ENCODE measurements at places on chromosomes 16 and 17.
A peak's percentile ranks its signal among the peaks of the same experiment; 100 is the strongest.

GRCh38 chr16:71499775-71500364 lies 10.7 kb upstream of the ZNF19 start:
- DNase-seq = peak; percentile 79

DNA sequence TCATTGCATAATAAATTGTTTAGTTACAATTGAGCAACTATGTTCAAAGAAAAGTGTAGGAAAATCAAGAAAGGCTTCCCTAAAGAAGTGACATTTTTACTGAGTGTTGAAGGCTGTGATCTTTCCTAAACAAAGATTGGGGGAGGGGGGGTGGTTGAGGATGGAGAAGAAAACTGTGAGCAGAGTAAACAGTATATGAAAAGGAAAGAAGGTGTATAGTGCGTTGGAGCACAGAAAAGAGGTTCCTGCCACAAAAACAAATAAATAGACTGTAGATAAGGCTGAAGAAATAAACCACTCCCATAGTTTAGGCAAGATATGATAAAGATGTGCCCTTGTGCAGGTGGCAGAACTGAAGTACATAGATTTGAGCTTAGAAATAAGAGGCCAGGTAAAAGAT lies 8.5 kb downstream of the ABCA10 start:
- no peak for DNase-seq

DNA sequence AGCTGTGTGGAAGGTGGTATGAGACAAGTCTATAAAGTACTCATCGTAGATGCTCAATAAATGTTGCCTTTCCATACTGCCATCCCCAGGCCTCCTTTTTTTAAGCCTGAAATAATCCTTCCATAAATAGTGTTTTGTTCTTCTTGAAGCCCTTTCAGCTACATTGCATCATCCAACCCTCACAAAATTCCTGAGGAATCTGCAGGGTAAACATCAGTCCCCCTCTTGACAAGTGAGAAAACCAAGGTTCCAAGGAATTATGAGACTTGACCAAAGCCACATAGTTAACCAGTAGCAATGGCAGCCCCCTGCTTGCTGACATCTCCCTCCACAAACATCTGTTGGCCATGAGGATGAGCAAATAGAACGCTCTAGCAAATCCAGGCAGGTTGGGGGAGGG lies 89.7 kb upstream of the CCL1 start:
- DNase-seq = no peak

GRCh38 chr16:1708083-1708767 lies 2.2 kb downstream of the MAPK8IP3 start:
- DNase-seq = no peak

- no peak for DNase-seq
Observed at GRCh38 chr17:55037828-55038227, 69.3 kb downstream of the STXBP4 start.

- no peak for DNase-seq
Observed at GRCh38 chr16:15843635-15844279, 13.1 kb downstream of the MYH11 start.

DNA sequence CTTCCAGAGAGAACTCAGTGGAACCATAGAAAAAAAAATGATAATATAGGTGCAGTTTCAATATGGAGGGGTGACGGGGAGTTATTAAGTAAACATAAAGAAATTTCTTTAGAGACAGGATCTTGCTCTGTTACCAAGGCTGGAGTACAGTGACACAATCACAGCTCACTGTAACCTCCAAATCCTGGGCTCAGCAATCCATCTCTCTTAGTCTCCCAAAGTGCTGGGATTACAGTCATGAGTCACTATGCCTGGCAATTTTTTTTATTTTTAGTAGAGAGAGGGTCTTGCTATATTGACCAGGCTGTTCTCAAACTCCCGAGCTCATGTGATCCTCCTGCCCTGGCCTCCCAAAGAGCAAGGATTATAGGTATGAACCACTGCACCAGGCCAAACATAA lies 48.8 kb downstream of the NLRC5 start:
- no peak for DNase-seq

- no peak for DNase-seq
Observed at GRCh38 chr16:50837324-50837723, 95.4 kb downstream of the CYLD start.

- no peak for DNase-seq
Observed at GRCh38 chr17:78878871-78879527, 24.0 kb downstream of the CEP295NL start.

Data from GM23338 (cell line).